HT-29 (cell line): ENCODE measurements at places on chromosomes 2 and 18.

GRCh38 chr18:10265560-10266333 lies 188.7 kb upstream of the APCDD1 start:
- DNase-seq = no peak

DNA sequence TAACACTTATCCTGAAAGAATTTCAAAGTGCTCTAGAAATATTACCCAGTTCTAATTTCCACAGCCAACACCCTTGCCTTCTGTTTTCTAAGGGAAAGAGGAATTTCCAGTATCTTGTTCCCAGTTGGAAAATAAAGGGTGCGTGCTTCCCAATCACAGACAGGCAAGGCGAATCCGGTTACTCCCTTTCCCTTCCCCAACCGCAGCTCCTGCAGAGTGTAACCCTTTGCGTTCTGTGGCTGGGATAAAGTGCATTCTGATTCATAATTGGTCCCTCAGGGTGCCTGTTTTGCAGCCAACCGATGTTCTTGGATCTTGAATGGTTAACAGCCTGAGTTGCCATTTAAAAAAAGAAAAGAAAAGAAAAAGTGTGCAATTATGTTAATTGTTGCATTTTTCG lies 40.6 kb upstream of the PGAP1 start:
- no peak for DNase-seq

GRCh38 chr2:88955607-88956006 lies 264.1 kb downstream of the RPIA start:
- DNase-seq = no peak

DNA sequence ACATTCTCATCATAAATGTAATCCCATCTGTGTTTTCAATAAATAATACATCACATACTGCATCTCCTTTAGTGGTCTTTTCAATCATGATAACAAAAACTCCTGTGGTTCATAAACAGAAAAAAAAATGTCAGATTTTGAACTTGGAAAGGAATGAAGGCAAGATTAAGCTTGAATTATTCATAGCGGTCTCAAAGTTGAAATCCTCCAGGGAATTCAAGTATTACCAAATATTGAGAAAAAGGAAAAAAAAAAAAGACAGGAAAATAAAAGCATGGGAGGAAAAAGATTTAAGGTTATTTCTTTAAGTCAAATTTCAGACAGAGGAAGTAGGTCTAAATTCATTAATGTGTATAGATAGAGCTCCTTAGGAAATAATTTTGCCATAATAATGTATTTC lies 92.1 kb downstream of the COLEC12 start:
- no peak for DNase-seq

- DNase-seq = no peak
These were observed 329.2 kb downstream of the GULP1 start for GRCh38 chr2:188620916-188621315.

DNA sequence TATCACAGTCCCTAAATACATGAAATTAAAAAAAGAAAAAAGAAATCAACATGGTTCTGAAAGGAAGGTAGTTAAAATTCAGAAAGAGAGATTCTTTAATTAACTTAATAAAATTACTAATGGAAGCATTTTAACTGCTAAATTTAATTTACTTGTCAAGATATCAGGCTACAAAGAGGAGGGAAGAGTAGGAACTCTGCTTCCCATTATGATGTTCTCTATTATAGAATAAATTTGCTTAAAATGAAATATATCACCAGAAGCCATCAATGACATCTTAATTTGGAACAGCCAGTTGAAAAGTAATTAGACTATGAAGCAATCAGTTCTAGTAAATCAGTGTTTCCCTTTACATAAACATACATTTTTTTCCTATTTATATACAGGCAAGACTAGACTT lies 611.8 kb upstream of the FANCL start:
- no peak for DNase-seq

DNA sequence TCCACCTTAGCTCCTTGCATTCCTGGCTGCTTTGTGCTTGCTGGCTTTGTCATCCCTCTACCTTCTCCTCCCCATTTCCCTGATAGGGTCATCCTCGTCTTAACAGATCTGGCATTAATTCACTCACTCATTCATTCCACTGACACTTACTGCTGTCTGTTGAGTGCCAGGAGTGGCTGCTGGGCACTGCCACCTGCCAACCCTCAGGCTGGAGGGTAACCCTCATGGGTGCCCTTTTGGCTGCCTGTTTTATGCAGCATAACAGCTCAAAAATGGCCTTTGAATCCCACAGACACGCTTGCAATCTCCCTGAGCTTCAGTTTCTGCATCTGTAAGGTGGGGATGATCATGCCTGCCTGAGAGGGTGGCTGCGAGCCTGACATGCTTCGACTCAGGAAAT lies 25.2 kb downstream of the FHOD3 start:
- DNase-seq = no peak

- no peak for DNase-seq
These were observed 18.7 kb downstream of the SMIM21 start for GRCh38 chr18:75408554-75409506.

GRCh38 chr2:167862782-167863181 lies 384.6 kb downstream of the STK39 start:
- no peak for DNase-seq

- DNase-seq = no peak
These were observed 780.0 kb upstream of the RAB6C start for GRCh38 chr2:129199501-129199900.

DNA sequence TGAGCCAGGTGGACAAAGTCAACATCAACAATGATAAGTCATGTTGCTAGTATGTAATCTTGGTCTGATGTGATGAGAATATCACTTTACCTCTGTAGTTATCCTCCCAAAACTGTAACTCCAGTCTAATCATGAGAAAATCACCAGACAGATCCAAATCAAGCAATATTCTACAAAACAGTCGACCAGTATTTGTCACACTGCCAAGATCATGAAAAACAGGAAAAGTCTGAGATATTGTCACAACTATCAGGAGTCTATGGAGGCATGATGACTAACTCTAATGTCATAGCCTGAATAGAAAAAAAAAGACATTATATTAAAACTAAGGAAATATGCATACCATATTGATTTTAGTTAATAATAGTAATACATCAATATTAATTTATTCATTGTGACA lies 1883.3 kb upstream of the CELF4 start:
- no peak for DNase-seq

- no peak for DNase-seq
These were observed 1.6 kb downstream of the TNP1 start for GRCh38 chr2:216858312-216858711.

DNA sequence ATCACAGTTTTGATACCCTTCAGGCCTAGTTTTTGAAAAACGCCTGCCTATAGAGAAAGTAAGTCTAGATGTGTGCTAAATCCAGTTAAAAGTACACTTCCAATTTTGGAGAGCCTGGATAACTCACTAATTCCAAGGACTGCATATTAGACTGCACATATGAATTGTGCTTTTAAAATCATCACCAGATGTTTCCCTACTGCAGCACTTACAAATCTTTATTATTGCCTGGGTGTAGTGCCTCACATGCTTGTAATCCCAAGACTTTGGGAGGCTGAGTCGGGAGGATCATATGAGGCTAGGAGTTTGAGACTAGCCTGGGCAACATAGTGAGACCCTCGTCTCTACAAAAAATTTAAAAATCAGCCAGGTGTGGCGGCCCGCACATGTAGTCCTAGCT lies 35.9 kb upstream of the HTR2B start:
- no peak for DNase-seq

DNA sequence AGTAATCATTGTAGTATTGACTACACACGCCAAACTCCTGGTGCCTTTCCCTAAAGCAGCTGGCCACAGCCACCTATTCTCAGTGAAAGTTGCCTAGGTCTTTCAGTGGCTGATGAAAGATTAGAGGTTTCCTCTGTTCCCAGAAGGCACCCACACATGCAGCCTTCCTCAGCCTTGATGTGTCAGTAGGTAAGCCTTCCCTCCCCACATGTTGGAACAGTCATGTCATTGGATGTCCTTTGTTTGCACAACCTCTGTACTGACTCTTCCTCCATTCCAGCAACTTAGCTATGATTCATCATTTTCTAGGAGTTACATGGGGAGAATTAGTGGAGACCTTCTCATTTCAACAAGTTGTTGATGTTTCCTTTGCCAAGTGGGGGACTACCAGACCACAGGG lies 630.8 kb upstream of the SLC39A10 start:
- peak; percentile 22 for DNase-seq

GRCh38 chr2:241208058-241208457 lies 19.6 kb downstream of the ANO7 start:
- no peak for DNase-seq

GRCh38 chr2:112772322-112772721 lies 7.9 kb upstream of the CKAP2L start:
- no peak for DNase-seq

GRCh38 chr2:112140205-112140802 lies 2.1 kb downstream of the FBLN7 start:
- no peak for DNase-seq

GRCh38 chr18:25927830-25928229 lies 162.6 kb downstream of the SS18 start:
- DNase-seq = no peak

- DNase-seq = no peak
These were observed 59.5 kb downstream of the ACKR3 start for GRCh38 chr2:236628981-236629605.

- no peak for DNase-seq
These were observed 33.5 kb upstream of the METAP1D start for GRCh38 chr2:171966235-171966634.

DNA sequence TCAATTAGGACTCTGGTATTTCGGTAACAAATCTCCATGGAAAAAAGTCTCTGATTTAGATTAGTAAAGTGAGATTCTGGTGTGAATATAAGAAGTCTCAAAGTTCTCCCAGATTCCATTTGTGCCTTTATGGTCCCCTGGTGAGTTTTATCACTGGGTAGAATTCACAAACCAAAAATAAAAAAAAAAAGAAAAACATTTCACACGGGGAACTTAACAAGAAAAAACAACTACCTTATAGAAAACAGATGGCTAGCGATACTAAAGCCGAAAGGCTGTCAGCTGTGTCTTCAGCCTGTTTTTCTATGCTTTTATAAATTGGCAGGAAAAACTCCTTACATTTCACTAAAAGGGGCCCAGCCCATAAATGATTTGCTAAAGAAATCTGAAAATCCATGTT lies 50.6 kb downstream of the COL5A2 start:
- DNase-seq = no peak

DNA sequence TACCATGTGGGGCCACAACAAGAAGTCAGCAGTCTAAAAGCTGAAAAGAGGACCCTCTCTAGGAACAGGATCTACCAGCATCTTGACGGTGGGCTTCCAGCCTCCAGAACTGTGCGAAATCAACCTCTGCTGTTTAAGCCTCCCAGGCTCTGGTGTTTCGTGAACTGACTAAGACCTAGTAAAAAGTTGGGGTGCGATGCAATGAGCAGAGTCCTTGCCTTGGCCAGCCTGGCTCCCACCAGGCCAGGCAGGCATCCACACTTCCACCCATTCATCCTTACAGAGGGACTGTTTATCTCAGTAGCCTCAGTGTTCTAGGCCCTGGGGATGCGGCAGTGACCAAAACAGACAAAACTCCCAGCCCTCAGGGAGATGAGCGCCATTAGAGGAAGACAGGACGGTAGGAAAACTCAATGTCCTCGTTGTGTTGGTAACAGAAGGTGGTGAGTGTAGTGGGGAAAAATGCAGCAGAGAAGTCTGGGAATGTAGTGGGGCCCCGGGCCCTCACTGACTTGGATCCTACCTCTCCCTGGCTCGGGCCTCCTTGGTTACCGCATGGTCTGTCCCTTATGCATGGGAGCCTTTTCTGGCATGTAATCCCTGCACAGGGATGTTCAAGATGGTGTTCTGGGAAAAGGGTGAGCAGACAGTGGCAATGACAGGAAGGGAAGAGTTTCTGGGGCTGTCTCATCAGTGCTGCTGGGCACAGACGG lies 271.8 kb upstream of the HS6ST1 start:
- no peak for DNase-seq

GRCh38 chr2:159459279-159459678 lies 157.1 kb downstream of the BAZ2B start:
- DNase-seq = no peak

DNA sequence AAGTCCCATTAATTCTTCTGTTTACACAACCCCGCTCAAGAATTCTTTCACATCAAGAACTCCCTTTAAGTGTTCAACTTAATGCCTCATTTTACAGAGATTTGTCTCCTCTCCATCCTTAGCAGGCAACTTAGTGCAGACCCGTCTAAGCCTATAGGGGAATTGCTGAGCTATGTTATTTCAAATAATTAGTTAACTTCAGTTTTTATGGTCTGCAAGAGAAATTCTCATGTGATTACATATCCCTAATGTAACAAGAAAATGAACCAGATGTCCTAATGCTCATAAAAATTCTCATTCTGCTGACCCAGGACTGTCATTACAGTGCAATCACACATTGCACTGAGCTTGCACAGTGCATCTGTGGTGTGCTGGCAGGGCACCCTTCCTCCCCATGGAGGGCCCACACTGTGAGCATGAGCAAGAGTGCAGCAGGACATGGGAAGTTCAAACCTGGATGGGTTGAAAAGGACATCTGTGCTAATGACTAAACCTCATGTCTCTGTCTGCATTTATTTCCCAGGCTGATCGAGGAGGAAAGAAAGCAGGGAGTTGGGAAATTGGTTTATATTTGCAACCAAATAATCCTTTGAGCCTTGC lies 97.1 kb downstream of the COL5A2 start:
- DNase-seq = no peak

DNA sequence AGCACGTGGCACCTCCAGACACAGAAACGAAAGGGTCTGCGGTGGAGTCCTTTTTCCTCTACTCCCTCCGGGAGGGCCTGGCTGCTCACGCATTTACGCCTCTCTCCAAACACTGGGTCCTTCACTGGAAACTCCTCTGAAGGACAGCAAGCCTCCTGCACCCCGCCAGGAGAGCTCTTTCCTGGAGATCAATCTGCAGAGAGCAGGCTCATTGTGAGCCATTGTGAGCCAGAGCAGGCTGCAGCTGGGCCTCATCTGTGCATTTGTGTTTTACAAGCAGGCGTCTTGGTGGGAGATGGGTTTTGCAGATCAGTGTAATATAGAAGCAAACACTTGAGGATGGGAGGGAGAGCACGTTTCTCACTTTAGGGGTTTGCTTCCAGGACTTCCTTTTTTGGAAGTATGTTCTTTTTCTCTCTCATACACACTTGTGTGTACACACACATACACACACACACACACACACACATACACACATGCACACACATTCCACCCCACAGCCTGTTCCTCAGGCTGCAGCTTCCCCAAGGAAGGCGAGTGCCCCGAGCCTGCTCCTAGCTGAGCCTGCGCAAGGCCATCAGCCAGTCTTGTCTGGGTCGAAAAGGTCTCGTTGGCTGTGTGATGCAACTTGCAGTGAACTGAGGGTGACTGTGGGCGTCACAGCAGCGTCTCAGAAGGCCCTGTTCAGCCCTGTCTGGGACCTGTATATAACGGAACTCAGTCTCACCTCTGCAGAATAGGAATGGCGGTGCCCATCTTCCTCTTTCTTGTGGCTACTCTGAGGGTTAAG lies 163.5 kb downstream of the GLI2 start:
- DNase-seq = no peak

- DNase-seq = no peak
These were observed 93.8 kb downstream of the TSN start for GRCh38 chr2:121849236-121849635.

- DNase-seq = no peak
These were observed 58.6 kb upstream of the RNF152 start for GRCh38 chr18:61951396-61951795.

- no peak for DNase-seq
These were observed 498.7 kb downstream of the BCL11A start for GRCh38 chr2:60054571-60055340.

- DNase-seq = peak; percentile 88
These were observed at the start of gene SNRNP200 for GRCh38 chr2:96305091-96305978. TSS of gene SNRNP200 (minus strand) at chr2:96305546. CDS start at chr2:96305437, 109 bp downstream.

GRCh38 chr18:41150316-41150715 lies 804.7 kb upstream of the PIK3C3 start:
- no peak for DNase-seq

- no peak for DNase-seq
These were observed 440.3 kb upstream of the MC4R start for GRCh38 chr18:60812921-60813320.
